NCI-H2081 (cell line): ENCODE measurements at places on chromosomes 2 and 18.

DNA sequence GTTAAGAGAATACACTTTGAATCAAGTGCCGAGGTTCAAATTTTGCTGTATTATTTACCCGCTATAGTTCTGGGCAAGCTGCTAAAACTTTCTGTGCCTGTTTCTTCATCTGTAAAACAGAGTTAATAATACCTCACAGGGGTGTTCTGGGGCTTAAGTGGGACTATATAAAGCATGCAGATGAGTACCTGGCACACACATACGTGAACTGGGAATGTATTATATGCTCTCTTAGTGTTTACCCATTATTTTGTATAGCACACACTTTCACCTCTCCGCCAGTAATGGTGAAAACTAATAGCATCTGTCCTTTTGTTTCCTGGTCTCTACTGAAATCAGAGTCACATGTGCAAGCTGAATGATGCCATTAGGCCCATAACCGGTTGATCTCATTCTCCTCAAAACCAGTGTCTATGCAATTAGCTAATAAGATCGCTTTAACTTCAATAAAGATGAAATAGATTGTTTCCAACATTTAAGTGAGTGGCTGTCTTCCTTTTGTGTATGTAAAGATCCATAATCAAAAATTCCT is 3.8 kb upstream of the CDKL4 start:
- peak; percentile 34 for DNase-seq

- no peak for DNase-seq
Observed at GRCh38 chr2:106800976-106801655, 84.9 kb downstream of the ST6GAL2 start.

- no peak for DNase-seq
Observed at GRCh38 chr2:241720560-241720959, 13.9 kb upstream of the D2HGDH start.

GRCh38 chr18:3597409-3598357 is 147.7 kb downstream of the TGIF1 start:
- DNase-seq = peak; percentile 2

GRCh38 chr18:11849841-11850634 is 1.2 kb upstream of the CHMP1B start:
- peak; percentile 16 for DNase-seq

- DNase-seq = no peak
Observed at GRCh38 chr2:109380502-109381326, 233.1 kb downstream of the SEPTIN10 start.

DNA sequence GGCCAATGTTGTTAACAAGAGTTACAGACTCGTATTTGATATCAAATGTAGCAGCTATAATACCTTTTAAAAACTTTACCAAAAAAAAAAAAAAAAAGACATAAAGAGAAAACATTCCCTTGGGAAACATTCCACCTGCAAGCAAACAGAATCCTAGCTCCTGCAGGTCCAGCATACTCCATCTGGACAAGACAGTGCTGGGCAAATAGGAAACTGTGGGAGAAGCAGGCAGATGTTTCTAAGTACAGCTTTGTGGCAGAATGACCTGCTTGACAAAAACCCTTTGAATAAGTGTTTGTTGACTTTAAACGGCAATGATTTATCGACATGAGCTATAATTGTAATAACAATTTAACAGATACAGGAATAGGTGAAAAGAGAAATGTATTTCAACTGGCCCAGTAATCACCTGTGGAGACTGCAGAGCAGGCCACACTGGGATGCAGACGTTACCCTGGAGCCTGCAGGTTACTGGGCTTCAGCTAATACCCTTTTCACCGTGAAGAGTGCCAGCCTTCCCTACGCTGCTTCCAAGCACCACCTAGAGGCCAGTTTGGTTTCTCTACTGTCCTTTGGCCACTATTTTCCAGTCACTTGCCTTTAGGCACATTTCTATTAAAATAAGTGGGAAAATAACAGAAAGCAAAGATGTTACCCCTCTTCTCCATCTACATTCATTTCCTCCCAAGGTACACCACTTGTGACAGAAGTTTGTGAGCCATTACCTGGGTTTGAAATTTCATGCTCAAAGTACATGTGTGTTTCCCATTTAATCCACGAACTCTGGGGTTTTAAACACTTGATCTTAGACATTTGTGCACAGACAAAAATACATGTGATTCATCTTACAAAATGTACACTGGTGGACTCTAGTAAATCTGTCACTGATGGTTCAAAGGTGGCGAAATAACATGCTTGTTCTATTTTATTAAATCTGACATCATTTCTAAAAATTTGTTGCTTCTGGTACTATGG is 96.9 kb upstream of the ZNF397 start:
- DNase-seq = peak; percentile 80

GRCh38 chr2:182952741-182953450 is 85.4 kb downstream of the NCKAP1 start:
- no peak for DNase-seq

- DNase-seq = no peak
Observed at GRCh38 chr2:137151731-137152130, 386.4 kb downstream of the THSD7B start.

- DNase-seq = no peak
Observed at GRCh38 chr2:224994242-224994823, 47.9 kb downstream of the DOCK10 start.

GRCh38 chr2:98727369-98728087 is 3.4 kb downstream of the MGAT4A start:
- DNase-seq = no peak

DNA sequence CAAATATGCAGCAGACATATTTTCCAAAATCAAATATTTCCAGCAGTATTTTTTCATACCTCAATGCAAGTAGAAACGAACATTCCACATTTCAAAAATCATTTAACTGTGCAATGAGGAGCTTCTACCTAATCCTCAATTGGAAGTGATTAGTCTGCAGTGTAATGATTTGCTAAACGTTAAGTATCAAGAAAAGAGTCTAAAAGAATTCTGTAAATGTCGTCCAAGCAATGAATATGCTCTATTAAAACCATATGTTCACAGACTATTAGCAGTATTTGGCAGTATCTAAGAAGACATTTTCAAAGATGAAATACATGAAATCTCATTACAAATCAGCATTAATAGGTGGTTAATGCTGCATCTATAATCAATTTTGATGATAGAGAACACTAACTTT is 15.9 kb downstream of the DYM start:
- DNase-seq = no peak

GRCh38 chr2:212974692-212975091 is 176.7 kb downstream of the IKZF2 start:
- no peak for DNase-seq

DNA sequence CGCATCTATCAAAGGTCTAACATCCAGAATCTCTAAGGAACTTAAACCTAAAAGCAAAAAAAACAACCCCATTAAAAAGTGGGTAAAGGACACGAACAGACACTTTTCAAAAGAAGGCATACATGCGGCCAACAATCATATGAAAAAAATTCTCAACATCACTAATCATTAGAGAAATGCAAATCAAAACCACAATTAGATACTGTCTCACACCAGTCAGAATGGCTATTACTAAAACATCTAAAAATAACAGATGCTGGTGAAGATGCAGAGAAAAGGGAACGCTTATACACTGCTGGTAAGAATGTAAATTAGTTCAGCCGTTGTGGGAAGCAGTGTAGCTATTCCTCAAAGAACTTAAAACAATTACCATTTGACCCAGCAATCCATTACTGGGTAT is 38.0 kb downstream of the PPP3R1 start:
- no peak for DNase-seq

GRCh38 chr2:210833403-210833802 is 277.0 kb downstream of the CPS1 start:
- DNase-seq = no peak

DNA sequence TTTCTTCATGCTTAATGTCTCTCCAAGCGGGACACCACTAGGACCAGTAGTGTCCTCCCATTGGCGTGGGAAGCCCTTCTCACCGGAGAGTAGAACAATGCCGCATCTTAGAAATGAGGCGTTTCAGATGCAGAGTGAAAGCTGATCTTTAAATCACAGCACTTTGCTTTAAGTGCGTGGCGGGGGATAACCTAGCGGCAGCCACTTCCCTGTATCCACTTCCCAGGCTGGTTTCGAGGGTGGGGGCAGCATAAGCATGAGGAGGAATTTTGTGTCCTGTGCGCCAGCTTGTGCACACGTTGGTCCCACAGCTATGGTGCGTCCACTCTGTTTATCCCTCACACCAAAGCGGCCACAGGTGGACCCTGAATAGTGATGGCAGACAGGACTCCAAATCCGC is 63.1 kb downstream of the MBP start:
- DNase-seq = no peak

- no peak for DNase-seq
Observed at GRCh38 chr2:117921520-117921919, 92.3 kb downstream of the CCDC93 start.

- no peak for DNase-seq
Observed at GRCh38 chr18:79483971-79484491, 88.3 kb downstream of the NFATC1 start.

- DNase-seq = no peak
Observed at GRCh38 chr2:55486426-55486825, 33.1 kb upstream of the CFAP36 start.

GRCh38 chr2:204177977-204178522 is 241.5 kb downstream of the ICOS start:
- no peak for DNase-seq

DNA sequence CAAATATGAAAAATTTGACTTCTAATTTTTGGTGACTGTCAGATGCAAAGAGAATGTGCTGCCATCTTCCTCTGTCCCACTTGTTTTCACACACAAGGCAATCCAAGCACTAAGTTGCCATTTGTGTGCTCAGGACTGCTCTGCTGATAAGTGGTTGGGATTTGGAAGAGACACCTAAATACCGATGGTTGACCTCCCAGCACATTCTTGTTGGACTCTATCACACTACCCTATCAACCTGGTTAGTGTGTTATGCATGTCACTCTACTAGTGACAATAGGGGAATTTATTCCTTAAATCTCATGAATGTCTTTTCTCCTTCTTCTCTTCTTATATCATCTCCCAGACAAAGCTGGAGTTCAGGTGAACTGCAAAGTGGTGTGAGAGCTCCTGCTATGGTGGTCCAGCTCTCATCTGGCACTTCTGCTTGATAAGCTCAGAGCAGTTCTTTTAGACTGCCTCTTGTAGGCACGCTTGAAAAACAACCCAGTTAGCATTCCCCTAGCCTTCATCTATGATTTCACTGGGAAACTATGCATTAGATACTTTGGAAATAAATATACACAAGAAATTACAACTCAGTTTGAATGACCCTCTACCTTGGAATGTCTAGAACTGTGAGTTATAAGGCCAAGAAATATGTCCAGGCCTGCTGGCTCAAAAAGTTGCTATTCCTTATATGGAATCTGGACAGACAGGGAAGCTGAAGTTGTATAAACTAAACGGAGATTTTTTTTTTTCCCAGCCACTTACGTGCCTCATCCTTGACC is 404.8 kb downstream of the MEIS1 start:
- DNase-seq = no peak
